HAP-1 (cell line): ENCODE measurements at places on chromosomes 4 and X.

GRCh38 chr4:20589436-20589835 is 110.8 kb upstream of the PACRGL start:
- no peak for DNase-seq

- no peak for DNase-seq
Observed at GRCh38 chr4:14792702-14793227, 209.5 kb upstream of the CPEB2 start.

- DNase-seq, result no peak
Observed at GRCh38 chr4:184641022-184641421, 8.2 kb downstream of the CASP3 start.

DNA sequence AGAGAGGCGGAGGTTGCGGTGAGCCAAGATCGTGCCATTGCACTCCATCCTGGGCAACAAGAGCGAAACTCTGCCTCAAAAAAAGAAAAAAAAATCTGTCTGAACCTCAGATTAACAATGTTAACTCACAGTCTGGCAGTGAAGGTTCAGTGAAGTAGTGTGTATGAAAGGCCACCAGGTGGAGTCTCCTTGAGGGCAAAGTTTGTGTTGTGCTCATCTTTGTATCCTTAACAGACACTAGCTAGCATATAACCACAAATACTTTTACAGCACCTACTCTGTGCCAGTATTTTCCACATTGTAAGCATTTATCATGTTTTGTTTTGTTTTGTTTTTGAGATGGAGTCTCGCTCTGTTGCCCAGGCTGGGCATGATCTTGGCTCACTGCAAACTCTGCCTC is 46.0 kb upstream of the MGST2 start:
- DNase-seq, result peak; percentile 33

GRCh38 chrX:34918856-34919255 is 23.7 kb upstream of the FAM47B start:
- peak; percentile 51 for DNase-seq

- no peak for DNase-seq
Observed at GRCh38 chr4:110754716-110755115, 131.8 kb upstream of the PITX2 start.

DNA sequence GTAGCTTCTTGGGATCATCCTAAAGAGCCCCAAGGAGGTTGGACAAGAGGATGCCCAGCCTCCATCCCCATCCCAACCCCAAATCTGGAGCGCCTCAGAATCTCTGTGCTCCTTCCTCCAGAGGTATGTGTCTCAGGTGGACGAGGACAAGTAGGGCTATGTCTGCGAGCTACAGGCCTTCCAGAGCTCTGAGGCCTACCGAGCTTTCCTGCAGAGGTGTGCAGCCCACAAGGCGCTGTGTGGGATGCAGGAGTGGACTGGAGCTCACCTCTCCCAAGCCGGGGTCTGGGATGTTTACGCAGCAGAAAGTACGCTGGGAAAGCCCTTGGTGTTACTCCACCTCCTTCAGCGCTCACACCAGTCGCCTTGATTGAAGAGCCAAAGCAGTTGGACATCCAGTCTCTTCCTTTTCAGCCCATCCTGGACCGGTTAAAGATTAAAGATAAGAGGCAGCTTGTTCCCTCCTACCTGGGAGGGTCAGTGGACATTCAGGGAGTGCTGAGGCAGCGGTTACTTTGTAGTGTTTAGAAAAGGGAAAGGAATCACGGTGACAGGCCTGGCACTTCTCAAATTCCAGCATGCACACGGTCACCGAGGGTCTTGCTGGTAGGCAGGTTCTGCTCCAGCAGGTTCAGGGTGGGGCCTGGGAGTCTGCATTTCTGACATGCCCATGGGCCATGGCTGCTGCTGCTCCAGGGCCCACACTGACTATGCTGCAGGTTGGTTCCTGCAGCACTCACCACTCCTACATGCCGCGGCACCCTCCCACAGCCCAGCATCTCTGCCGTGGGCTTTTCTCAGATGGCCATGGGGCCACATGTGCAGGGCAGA is 29.5 kb upstream of the JAKMIP1 start:
- no peak for DNase-seq

DNA sequence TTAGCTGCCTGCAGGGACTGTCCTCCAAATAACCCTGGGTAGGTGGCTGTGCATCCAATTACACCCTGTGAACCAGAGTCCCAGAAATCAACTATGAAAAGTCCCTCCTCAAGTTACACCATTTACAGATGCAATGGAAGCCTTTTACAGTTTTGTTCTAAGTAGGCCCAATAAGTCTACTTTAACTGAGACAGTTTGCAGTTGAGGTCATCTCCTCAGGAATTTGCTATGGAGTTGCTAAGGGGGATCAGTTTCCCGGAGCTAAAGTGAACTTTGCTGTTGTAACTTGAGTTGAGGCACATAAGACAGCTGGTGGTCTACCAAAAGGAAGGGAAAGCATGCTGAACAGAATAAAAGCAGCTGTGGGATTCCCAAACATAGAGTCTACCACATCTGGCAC is 121.6 kb upstream of the STK26 start:
- no peak for DNase-seq

- DNase-seq, result no peak
Observed at GRCh38 chr4:7398104-7398423, 36.7 kb downstream of the PSAPL1 start.

DNA sequence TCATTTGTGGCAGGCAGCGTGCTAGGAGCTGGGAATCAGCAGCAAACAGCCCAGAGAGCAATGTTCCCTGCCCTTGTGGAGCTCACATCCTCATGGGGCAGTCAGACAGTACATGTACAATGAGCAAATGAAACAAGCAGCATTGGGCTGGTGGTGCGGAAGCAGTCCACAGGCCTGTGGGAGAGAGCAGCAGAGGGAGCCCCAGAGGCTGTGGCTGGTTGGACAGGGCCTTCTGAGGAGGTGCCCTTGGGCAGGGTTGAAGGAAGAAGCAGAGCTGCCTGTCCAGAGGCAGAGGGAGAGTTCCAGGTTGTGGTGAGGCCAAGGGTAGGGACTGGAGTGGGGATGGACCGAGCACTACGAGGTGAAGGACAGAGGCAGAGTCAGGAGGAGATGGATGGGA is 22.5 kb downstream of the MMGT1 start:
- no peak for DNase-seq

DNA sequence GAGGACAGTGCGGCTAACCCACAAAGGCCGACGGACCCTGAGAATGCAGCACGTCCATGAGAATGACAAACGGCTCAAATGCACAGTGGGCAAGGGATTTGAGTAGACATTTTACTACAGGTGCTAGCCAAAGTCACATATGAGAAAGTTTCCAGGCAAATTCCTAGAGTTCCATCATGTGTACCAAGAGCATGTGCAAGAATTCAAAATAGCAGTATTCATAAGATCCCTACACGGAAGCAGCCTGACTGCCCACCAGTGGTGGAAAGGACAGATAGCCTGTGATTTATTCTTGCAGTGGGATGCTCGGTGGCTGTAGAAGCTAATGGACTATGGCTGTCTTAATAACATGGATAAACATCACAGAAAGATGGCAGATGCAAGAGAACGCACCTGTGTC is 68.0 kb downstream of the RGS12 start:
- DNase-seq, result no peak

DNA sequence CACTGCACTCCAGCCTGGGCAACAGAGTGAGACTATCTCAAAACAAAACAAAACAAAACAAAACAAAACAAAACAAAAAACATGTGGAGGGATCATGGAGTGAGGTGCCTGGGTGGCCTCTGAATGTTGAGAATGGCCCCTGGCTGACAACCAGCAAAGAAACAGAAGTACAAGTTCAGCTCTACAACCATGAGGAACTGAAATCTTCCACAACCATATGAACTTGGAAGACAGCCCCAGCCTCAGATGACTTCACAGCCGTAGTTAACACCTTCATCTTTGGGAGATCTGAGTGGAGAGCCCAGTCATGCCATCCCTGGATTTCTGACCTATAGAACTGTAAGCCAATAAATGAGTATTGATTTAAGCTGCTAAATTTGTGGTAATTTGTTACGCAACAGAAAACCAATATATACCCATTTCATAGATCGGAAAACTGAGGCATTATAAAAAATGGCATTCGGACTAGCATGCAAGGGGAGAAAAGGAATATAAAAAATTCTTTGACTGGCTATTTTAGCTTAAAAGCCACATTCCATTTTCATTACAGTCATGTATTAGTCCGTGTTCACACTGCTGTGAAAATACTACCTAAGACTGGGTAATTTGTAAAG is 138.7 kb upstream of the RAPGEF2 start:
- DNase-seq, result no peak

DNA sequence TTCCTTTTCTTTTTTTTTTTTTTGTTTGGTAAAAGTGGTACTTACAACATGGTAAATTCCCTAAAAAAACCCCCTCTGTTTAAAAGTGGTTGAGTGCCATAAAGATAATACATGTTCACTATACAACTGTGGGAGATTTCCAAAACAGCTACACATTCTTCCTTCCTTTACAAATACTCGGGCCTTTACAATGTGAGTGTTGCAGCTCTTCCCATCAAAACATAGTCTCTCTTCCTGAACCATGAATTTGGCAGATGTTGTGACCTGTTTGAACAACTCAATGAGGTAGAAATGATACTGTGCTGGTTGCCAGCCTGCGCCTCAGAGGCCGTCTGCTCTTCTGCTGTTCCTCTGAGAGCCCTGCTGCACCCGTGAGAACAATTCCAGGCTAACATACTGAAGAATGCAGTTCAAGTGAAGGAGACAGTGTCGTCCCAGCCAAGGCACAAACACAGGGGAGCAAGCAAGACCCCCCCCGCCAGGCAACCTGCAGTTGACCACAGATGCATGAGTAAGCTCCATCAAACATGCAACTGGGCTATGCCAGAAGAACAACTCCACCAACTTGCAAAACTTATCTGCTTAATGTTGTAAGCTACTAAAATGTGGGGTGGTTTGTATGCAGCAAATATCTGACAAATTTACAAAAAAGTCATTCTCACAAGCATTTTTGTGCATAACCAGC is 645.0 kb downstream of the PCDH7 start:
- no peak for DNase-seq

DNA sequence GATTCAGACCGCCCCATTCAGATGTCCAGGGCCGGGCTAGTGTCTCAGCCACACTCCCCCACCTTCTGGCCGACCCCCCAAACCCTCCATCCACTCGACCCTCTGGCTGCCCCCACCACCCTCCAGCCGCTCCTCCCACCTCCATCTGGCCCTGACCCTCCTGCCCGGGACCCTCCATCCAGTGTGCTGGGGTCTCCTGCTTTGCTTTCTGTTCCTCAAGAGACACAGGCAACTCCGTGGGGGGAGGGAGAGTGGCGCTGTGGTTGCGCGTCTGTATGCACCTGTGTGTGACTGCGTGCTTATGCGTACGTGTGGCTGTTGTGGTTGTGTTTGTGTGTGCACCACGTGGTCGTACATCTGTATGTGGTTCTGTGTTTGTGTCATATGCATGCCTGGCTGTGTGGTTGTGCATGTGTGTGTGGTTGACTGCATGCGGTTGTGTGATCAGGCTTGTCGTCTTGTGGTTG is 33.3 kb downstream of the CPLX1 start:
- DNase-seq, result no peak

- DNase-seq, result no peak
Observed at GRCh38 chrX:9429767-9430166, 35.1 kb upstream of the TBL1X start.

GRCh38 chr4:26806331-26806730 is 54.3 kb upstream of the STIM2 start:
- DNase-seq, result no peak

- DNase-seq, result peak; percentile 73
Observed at GRCh38 chr4:144645631-144646522, at the start of gene HHIP. Gene HHIP (plus strand): TSS chr4:144646156. CDS start chr4:144646676, 520 bp downstream.

DNA sequence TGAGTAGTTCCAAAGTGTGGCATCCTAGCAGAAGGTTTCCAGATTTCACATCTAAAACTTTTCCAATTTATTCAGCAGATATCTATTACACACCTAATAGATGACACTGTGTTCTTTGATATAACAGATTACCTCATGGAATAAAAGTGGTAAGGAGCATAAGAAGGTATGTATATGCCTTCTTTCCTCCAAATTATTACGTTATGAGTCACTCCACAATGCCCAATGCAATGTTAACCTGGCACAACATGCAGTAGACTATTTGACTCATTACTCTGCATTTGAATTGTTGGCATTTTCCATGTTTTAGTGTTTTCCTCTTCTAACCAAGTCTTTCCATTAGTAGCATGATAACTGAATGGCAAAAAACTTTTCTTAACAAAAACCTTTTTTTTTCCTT is 383.6 kb downstream of the ADGRL3 start:
- DNase-seq, result no peak

GRCh38 chr4:80081566-80081965 is 8.5 kb upstream of the ANTXR2 start:
- DNase-seq, result no peak

- no peak for DNase-seq
Observed at GRCh38 chr4:145566768-145567167, 52.4 kb upstream of the MMAA start.

- no peak for DNase-seq
Observed at GRCh38 chr4:123364906-123365305, 31.7 kb upstream of the SPRY1 start.

DNA sequence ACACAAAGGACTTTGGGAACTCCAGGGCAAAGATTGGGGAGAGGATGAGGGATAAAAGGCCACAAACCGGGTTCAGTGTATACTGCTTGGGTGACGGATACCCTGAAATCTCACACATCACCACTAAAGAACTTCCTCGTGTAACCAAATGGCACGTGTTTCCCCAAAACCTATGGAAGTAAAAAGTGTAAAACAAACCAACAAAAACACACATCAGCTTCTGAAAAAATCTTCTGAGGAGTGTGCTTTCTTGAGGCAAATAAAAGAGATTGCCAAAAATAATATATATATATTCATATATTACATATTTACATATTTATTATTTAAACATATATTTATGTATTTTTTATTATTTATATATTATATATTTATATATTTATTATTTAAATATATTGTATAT is 3.9 kb downstream of the P2RY8 start:
- no peak for DNase-seq

DNA sequence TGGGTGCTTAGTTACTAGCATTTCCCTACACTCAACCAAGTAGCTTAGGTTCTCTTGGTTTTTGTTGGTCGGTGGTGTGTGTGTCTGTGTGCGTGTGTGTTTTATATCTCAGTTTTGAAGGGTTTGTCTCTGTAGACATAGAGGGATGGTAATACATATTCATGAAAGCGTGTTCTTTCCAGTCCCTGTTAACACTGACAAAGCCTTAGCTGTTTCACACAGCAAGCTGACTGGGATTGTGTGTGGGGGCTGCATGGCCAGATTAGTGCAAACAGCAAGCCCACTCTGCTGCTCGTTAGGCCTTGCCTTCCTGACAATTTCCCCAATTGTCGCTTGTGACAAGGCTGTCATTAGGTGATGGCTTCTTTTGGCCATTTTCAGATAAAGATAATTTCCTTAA is 43.9 kb downstream of the ALPK1 start:
- DNase-seq, result no peak

- DNase-seq, result no peak
Observed at GRCh38 chrX:141341743-141342142, 99.4 kb upstream of the SPANXC start.

- DNase-seq, result no peak
Observed at GRCh38 chr4:159006202-159006601, 96.7 kb upstream of the RAPGEF2 start.
